NCI-H187 (cell line): ENCODE measurements at places on chromosomes 13 and 19.

- no peak for DNase-seq
Observed at GRCh38 chr13:97329331-97329730, 104.6 kb upstream of the RAP2A start.

DNA sequence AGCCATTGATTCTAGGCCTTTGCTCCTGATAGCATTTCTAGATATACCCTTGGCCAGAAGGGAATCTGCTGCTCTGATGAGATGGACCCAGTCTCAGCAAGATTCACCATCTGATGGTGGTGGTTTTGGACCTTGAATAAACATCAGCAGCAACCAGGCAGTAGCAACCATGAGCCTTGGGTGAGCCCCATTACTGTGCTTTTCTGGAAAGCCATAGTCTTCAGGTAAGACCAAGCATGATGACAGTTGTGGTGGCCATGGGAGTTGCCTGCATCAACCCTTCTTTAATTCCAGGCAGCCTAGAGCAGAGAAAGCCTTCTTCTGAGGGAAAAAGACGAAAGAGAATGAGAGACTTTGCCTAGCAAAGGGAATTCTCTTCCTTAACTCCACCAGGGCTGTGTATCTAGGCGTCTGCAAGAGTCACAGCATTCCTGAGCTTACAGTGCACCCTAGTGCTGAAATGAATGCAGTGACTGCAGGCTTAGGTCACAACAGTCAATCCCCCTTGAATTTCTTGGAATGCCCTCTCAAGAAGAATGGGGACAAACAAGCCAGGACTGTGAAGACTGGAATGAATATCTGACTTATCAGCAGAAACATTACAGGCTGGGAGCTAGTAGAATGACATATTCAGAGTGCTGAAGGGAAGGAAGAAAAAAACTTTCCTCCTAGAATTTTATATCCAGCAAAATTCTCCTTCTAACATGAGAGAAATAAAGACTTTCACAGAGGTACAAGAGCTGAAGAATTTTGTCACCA is 942.4 kb upstream of the PCDH20 start:
- no peak for DNase-seq

GRCh38 chr19:42850981-42851717 is 28.4 kb downstream of the PSG1 start:
- DNase-seq = no peak

GRCh38 chr13:47726394-47726793 is 274.7 kb downstream of the SUCLA2 start:
- DNase-seq = no peak

GRCh38 chr19:574658-575526 is 2.5 kb downstream of the BSG start:
- DNase-seq = no peak

GRCh38 chr19:47765523-47766358 is 12.8 kb upstream of the SELENOW start:
- DNase-seq = no peak

DNA sequence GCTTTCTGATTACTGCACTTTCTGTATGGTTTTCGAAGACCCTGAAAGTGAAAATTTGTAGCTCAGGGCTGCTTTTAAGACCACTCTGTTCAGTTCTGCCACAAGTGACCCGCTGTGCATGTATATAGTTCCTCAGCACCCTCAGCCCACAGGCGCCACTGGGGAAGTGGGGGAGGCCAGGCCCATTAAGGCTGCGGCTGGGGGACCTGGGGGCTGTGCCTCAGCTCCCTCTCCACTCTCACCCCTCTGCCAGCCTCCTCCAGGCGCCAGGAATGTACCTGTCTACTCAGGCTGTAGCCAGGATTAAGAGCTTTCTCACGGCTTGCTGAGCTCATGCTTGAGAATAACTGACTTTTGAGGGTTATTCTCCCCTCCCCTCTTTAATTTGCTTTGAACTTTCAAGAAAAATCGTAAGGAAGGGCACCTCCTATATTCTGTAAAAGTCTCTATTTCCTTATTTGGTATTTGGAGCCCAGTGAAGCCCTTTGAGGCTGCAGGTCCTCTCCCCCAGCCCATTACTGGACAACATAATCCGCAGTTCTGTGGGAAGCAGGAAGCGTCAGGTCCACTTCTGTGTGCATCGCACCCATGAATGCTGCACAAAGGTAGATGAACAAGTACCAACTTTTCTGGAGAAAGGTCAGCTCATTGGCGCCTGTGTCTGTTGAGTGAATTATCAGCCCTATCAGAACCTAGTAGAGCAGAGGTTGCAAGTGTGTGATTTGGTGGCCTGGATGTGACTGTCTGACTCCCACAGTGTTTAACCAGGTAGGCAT is 29.6 kb downstream of the GJA3 start:
- no peak for DNase-seq

DNA sequence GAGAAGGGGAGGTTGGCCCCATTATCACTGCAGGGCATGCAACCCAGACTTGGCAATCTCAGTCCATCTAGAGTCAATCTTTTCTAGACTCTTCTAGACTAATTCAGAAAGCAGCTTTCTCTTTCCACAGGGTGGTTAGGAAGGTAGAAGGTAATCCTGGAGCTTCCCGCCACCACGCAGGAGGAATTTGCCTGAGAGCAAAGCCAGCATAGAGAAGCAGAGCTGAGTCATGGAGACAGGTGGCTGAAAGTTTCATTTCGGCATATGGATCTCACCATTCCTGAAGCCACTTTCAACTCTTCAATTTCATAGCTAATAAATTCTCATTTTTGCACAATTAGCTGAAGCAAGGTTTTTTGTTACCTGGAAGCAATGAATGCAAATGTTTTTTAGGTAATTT is 29.0 kb upstream of the FFAR2 start:
- DNase-seq = no peak

DNA sequence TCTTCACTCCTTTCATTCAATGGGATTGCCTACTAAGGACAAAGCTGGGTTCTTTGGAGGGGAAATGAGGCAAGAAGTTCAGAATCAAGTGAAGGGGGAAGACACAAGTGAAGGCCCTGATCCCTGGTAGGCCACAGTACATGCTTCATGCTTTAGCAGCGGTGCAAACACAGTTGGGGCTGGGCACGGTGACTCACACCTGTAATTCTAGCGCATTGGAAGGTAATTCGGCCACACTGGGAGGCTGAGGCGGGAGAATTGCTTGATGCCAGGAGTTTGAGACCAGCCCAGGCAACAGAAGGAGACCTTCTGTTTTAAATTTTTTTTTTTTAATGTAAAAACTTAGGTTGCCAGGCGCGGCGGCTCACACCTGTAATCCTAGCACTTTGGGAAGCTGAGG is 23.4 kb upstream of the GATAD2A start:
- DNase-seq = no peak

DNA sequence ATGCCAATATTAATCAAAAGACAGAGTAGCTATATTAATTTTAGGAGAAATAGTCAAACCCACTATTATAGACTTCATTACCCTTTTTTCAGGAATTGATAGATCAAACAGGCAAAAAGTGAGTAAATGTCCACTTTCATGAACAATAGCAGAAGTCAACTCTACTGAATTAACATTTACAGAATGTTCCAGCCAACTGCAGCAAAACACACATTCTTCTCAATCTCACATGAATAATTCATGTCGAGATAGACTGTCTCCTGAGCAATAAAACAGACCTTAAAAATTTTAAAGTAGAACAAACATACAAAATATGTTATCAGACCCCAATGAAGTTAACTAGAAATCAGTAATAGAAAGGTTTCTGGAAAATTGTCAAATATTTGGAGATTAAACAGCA is 118.4 kb downstream of the MYO16 start:
- no peak for DNase-seq

GRCh38 chr13:104683789-104684188 is 1617.6 kb upstream of the SLC10A2 start:
- DNase-seq = no peak

DNA sequence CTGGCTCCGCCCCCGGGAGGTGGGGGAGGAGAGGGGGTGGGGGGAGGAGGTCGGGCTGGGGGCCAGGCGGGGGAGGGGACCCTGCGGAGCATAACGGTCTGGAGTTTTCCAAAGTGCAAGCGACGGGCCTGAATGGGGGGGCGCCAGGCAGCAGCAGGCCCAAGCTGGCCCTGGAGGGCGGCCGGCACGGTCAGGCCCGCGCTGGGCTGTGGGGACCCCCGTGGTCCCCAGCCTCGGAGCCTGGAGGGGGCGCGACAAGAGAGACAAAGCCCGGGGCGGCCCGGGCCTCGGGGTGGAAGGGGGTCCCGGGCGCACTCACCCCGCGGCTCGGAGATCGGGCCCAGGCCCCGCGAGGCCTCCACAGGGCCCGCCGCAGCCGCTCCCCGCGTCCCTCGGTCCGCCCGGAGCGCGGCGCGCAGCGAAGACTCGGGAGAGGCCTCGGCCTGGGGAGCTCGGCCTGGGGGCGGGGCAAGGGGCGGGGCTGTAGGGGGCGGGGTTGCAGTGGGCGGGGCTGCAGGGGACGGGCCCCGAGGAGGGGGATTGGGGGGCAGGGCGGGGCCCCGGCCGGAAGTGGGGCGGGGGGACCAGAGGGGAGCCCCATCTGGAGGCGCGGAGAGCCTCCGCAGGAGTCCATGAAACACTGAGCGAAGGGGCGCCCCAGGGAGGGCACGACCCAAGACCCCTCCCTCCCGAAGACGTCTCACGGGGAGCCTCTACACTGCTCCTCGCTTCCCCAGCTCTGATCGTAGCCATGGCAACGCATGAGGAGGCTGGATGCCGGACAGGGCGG is 47.6 kb downstream of the PTPRS start:
- DNase-seq = no peak

- DNase-seq = no peak
Observed at GRCh38 chr19:31350693-31351055, 1.4 kb upstream of the TSHZ3 start.

- DNase-seq = no peak
Observed at GRCh38 chr13:69946511-69946910, 161.1 kb upstream of the ATXN8OS start.

GRCh38 chr19:52307275-52307674 is 10.3 kb downstream of the ZNF480 start:
- no peak for DNase-seq

DNA sequence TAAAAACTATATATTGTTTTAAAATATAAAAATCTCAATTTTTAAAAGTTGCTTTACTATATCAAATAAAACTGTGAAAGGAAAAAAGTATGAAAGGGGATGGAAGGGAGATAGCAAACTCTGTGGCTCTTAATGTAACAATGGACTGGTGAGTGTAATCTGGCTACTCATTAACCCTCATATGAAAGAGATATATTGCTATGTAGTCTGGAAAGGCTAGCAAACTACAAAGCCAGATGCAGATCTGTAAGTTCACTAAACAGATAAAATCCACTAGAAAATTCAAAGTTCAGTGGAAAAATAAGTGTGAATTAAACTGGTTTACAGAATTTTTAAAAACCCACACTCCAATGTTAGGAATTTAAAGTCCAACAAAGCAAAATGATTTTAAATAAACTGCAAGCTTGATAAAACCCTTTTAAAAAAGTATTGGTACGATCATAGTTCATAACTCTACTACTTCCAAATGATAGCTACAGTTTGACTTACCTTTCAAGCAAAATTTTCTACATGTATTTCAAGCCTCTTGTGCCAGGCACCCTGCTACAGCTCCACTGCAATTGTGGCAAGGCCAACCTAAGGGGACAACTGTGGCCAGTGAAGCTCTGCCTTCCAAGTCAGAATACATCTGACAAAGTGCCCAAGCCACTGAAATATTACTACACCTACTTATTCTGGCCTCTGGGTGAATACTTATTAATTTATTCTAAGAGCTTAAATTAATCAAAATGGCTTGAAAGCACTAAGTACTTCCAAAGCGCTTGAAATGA is 647 bp upstream of the ELF1 start:
- no peak for DNase-seq

GRCh38 chr13:28329395-28330158 is 165.4 kb downstream of the FLT1 start:
- no peak for DNase-seq

DNA sequence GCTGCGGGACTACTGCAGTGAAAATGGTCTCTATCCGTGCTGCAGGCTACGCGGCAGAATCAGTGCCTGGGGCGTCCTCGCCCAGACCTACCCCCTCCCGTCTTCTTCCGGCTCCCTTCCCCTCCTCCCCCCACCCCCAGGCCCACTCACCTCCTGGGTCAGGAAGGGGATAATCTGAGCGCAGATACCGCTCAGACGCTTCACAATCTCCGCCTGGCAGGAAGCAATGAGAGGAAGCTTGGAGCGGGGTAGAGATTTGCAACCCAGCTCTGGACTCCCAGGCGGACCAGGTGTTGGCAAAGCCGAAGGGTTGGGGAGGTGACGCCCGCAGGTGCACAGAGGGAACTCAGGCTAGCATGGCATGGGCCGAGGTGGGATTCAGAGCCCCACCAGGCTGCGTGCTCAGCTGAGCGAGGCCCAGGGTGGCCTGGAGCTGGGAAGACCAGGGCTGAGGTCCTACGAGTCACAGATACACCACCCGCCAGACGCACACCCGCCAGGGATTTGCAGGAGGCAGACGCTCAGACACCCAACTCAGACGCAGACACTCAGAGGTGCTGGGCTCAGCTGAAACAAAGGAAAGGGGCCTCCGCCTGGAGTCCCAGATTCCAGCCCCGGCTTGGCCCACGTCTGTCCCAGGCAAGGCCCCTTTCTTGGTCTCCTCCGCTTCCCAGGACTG is 4.1 kb downstream of the TLE2 start:
- no peak for DNase-seq

GRCh38 chr19:18291590-18292461 is 10.4 kb upstream of the JUND start:
- DNase-seq = no peak
